ENCODE measurements at places on chromosomes 12 and 14.
A peak's percentile ranks its signal among the peaks of the same experiment; 100 is the strongest.

GRCh38 chr12:92176646-92177045 is 31.0 kb upstream of the BTG1 start:
- no peak for DNase-seq

GRCh38 chr12:52792185-52793029 is 3.5 kb downstream of the KRT3 start:
- no peak for DNase-seq

GRCh38 chr12:49974231-49974675 is 1.5 kb downstream of the AQP6 start:
- DNase-seq: no peak

GRCh38 chr12:68580911-68581310 is 29.8 kb upstream of the RAP1B start:
- no peak for DNase-seq

DNA sequence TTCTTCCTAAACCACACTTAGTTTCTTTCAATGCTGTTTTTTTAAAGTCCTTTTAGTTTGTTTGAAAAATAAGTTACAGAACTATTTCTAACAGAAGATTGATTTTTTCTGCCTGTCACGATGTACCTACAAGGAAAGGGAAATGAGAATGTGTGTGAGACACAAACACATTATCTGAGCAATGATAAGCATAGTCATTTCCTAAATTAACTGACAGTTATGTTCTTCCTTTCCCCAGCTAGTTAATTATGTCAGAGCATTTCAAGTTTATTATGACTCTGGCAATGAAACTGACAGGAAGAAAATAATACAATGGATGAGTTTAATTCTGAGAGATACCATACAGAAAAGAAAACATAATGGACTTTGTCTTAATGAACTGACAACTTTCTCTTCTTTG is 21.3 kb upstream of the LDHB start:
- DNase-seq: no peak

DNA sequence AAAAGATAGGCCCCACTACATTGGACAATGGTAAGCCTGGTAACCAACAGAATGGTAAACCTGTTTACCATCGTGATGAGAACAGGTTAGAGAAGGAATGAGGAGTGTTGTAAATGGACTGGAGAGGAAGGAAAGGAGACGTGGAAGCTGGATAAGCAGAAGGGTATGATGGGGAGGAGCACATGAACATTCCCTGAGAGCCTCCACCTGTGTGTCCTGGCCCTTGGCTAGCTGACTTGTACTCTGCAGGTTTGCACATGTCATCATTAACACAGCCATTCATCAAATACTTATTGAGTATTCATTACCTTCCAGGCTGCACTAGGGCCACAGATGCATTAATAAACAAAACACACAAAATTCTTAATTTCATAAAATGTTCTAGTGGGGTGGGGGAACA is 4.3 kb upstream of the IL26 start:
- DNase-seq: no peak

DNA sequence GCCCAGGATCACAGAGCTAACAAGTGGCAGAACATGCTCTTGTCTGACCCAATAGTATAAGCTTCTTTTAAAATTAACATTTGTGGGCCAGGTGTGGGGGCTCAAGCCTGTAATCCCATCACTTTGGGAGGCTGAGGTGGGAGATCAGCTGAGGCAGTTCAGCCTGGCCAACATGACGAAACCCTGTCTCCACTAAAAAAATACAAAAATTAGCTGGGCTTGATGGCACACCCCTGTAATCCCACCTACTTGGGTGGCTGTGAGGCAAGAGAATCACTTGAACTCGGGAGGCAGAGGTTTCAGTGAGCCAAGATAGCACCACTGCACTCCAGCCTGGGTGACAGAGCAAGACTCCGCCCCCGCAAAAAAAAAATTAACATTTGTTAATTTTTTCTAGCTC is 33.0 kb upstream of the IL22 start:
- no peak for DNase-seq

- DNase-seq: no peak
Measured at GRCh38 chr12:95672166-95672565, 118.4 kb downstream of the NTN4 start.

- DNase-seq: peak; percentile 45
Measured at GRCh38 chr12:19833775-19834501, 394.6 kb downstream of the AEBP2 start.

DNA sequence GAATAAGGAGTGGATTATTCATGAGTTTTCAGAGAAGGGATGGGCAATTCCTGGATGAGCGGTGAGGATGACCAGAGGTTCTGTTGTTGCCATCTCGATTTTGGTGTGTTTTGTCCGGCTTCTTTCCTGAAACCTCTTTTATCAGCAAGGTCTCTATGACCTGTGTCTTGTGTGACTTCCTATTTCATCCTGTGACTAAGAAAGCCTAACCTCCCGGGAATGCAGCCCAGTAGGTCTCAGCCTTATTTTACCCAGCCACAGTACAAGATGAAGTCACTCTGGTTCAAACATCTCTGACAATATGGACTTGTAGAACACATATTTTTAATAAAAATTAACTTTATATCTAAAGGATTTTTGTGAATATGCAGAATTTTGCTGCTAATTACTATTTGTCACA is 716.4 kb downstream of the FSCB start:
- no peak for DNase-seq

DNA sequence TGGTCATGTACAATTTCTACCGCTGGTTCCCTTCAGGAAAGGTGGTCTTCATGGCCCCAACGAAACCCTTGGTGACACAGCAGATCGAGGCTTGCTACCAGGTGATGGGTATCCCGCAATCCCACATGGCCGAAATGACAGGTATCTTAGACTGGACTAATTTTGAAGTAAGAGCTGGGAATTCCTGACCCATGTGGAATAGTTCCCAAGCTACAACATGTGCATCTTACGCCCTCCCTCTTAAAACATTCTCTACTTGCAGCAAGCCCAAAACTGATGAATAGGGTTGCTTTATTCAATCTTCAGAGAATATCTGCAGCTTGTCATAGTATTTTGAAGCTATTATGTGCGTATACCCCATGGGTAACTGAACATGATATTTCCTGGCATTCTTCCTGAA is 669 bp downstream of the FANCM start:
- no peak for DNase-seq

DNA sequence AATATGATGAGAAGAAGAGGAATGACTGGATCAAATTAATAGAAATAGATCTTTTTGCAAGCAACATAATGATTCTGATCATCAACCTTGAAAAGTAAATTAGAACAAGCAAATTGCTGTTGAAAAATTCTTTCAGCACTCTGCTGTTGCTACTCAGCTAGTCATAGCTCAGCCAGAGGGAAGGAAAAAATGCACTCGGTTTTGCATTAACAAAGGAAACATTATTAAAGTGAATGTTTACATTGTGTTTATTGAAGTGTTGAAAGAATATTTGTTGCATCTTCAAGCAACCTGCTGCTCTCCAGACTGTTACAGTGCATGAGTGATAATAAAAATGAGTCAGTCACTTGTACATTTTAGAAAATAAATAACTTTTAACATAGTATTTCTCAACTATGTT is 26.5 kb downstream of the AP5M1 start:
- DNase-seq: no peak

DNA sequence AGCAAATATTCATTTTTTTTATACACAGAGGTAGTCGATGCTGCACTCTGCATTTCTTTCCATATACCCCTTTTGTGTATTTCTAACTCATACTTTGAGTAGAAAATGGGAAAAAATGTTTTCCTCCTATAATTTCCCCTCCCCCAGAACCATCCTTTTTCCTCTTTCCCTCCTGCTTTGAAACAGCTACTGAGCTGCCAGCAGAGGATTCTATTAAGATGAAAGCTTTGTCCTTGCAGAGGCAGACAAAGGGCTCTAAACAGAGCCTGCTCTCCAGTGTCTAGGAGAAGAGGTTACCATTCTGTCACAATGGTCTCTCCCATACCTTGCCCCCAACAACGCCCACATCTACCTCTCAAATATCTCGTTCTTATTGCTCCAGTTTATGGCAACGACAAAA is 74.6 kb upstream of the OSBPL8 start:
- no peak for DNase-seq

- peak; percentile 39 for DNase-seq
Measured at GRCh38 chr12:28413460-28414109, 223.3 kb downstream of the CCDC91 start.

DNA sequence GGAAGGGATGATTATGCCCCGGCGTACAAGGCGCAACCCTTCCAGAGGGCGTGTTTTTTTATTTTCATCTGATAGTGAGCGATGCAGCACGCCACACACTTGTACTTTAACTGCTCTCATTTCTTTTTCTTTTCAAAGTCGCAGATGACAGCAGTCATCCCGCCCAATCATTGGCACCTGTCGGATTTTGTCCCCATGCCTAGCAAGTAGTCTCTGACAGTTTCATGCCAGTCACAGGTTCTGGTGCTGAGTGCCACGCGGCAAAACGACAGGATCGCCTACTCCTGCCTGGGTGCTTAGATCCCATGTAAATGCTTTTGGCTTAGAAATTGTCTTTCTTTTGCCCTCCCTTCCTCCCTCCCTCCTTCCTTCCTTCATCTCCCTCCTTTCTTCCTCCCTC is 117.7 kb downstream of the GLT1D1 start:
- no peak for DNase-seq

DNA sequence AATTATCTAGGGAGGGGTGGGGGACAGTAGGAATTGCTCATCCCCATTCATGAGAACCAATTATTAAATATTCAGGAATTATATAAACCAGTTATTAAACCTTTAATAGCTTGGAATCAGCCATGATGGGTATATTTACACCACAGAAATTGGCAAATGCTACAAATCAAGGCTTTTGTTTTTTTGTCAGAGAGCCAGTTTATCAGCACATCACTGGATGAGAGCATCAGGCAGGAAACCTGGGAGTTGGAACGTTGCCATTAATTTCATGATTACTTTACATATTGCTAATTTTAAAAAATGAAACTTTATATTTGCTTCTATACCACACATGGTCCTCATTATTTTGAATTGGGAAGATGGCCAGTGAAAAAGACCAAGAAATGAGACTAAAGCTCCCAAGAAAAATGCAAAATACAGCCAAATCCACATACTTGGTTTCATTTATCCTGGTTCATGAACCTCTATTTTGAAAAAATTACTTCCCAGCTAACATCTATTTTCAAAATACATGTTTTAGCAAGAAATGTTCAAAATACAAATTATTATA is 48.4 kb downstream of the ATL1 start:
- no peak for DNase-seq

DNA sequence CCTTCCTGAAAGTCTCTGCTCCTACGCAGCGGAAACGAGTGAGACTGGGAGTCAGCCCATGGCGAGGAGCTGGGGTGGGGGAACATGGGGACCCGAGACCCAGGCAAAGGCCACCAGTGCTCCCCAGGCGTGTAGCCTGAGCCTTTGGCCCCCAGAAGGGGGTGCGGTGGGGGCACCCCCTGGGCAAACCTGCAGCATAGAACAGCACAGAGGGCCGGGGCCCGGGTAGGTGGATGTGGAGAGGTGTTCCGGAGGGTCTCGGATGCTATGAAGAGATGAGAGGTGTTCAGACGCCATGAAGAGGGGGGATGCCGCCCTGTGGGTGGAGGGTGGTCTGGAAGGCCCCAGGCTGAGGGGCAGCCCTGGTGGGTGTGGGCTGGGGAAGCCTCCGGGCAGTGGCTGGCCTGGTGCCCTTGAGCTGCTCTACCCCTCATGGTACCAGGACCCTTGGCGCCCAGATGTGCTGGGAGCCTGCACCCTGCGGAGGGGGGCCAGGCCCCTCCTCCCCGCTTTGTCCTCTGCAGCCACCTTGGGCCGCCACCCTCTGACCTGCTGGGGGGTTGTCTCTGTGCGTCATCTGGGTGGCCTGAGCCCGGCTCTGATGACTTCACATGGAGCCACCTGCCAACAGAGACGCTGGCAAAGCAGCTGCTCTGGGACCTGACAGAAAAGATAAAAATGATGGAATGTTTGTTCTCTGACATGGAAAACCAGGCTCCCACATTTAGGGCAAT is 83.4 kb downstream of the KIF26A start:
- DNase-seq: no peak

DNA sequence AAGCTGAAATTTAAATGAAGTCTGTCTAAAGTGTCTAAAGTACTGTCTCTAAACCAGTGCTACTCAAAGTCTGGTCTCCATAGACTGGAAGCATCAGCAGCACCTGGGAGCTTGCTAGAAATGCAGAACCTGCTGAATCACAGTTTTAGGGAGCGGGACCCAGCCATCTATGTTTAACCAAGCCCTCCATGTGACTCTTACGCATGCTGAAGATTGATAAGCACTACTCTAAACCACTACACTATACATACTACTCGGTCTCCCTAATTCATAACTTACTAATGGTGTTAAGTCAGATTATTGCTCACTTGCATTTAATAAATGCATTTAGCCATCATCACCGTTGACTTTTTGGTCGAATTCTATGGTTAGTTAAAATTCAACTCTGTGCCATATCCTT is 88.8 kb downstream of the SLC25A21 start:
- no peak for DNase-seq

DNA sequence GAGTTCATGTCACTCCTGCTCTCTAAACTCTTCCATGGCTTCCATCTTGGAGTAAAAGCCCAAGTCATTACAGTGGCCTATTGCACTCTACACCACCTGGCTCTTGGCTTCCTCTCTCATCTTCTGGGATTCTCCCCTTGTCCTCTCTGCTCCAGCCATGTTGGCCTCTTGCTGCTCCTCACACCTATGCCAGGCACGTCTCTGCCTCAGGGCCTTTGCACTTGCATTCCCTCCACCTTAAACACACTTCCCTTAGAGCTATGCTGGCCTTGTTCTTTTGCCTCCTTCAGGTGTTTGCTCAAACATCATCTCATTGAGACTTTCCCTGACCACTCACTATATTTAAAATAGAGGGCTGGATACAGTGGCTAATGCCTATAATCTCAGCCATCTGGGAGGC is 23.3 kb upstream of the RPH3A start:
- DNase-seq: no peak

- no peak for DNase-seq
Measured at GRCh38 chr12:51225771-51226170, 7.9 kb upstream of the POU6F1 start.

DNA sequence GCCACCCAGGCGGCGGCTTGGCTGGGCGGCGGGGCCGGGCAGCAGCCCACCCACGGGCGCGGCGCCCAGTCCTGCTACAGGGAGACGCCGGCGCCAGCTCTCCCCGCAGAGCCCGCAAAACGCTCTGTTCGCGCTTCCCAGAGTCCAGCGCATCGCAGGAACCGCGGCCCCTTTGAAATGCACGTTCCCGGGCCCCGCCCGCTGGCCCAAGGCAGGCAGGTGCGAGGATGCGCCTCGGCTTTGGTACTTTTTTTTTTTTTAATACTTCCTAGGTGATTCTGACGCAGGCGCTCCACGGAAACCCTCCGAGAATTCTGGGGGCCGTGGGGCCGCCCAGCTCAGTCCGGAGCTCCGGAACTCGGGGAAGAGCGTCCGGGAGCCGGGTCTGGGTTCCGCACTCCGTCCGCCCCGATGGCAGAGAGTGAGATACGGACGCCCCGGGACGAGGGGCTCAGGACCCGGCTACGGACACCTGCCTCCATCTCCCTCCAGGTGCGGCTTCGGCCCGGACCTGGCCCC is 483 bp downstream of the POC1B start:
- DNase-seq: peak; percentile 62

- no peak for DNase-seq
Measured at GRCh38 chr12:64691795-64692583, 67.2 kb downstream of the GNS start.

GRCh38 chr14:62322216-62322615 is 560.0 kb downstream of the SNAPC1 start:
- DNase-seq: no peak

- DNase-seq: peak; percentile 33
Measured at GRCh38 chr12:42145197-42145549, 499 bp upstream of the GXYLT1 start.

- no peak for DNase-seq
Measured at GRCh38 chr12:56955631-56956256, 1.7 kb downstream of the RDH16 start.

- DNase-seq: no peak
Measured at GRCh38 chr12:82709794-82710355, 23.2 kb downstream of the TMTC2 start.
